ENCODE measurements at places on chromosomes 1 and 21. TPM values are rescaled to one million over a fixed set of nuclear protein-coding genes. Genes with fewer than 3 reads are reported as not detected.

RGSL1 gene
- polyA plus RNA-seq = not detected

- H3K4me3 ChIP-seq = no peak overlapping the region
- no peaks in the 10 kb centered on the region for H3K4me1 ChIP-seq
- H3K27me3 ChIP-seq = no peaks in the 10 kb centered on the region
- H3K36me3 ChIP-seq = no peaks in the 10 kb centered on the region
Measured at GRCh38 chr1:204343802-204344201, 15.9 kb downstream of the PLEKHA6 start.

DNA sequence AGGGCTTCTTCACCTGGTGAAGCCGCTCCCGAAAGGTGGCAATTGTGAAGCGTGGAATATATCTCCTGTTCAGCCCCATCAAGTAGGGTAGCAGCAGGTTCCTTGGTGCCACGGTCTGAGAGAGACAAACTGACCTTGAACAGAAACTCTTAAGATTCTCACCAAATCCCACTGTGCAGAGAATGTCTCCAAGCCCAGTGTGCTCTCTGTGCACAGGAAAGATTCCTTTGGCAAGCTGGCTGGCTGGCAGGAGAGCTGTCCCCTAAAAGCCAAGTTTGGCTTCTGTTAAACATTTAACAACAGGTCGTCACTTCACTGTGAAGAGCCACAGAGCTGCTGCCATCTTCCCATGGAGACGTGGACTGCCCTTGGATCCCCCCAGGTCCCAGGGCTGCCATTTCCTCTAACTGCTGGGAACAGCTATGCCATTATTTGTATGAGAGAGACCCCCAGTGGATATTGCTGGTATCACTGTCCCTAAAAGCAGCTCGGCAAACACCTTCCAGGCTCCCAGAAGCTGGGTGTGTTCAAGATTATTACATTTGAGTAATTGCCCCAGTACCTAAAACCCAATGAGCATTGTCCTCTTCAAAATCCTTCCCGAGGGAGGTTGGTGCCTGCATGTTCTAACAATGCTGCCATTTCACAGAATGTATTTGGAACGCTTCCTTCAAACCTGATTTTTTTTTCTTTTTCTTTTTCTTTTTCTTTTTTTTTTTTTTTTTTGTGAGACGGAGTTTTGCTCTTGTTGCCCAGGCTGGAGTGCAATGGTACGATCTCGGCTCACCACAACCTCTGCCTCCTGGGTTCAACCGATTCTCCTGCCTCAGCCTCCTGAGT, 71.8 kb downstream of the CD58 start:
- H3K27me3 ChIP-seq = no peaks in the 10 kb centered on the region
- H3K4me1 ChIP-seq = peaks cover 16% of the 10 kb centered on the region
- H3K36me3 ChIP-seq = no peaks in the 10 kb centered on the region
- DNase-seq = peak; percentile 65

GRCh38 chr1:59194621-59195020, 102.3 kb upstream of the FGGY start:
- no peaks in the 10 kb centered on the region for H3K36me3 ChIP-seq
- H3K27me3 ChIP-seq = no peaks in the 10 kb centered on the region
- DNase-seq = no peak

DNA sequence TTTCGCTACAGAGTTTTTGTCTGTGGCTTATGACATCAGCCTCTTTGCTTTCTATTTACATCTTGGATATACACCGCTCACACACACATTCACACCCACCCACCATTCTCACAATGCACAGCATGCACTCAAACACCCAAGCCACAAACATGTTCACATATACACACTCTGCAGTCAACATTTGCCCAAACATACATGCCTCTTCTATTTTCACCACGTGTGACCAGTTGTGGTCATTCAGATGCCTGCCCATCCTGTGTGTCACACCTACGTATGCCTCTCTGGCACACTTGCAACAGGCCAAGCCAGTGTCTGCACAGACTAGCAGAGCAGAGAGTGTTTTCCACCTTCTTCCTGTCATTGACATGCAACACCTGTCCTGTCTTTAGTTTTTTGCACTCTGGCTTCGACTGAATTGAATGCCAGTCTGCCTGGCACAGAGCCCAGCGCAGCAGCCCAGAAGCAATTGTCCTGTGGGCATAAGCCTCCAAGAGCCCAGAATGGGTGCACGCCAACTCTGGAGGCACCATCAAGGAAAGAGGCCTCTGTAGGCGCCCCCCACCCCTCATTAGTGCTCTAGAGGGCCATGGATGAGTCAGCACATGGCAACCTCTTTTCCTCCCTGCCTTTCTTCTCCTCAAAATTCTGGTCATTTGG, 37.7 kb upstream of the LRRN2 start:
- no peaks in the 10 kb centered on the region for H3K36me3 ChIP-seq
- H3K27me3 ChIP-seq = peaks cover 6% of the 10 kb centered on the region
- no peak overlapping the region for H3K4me3 ChIP-seq
- no peak for DNase-seq

DNA sequence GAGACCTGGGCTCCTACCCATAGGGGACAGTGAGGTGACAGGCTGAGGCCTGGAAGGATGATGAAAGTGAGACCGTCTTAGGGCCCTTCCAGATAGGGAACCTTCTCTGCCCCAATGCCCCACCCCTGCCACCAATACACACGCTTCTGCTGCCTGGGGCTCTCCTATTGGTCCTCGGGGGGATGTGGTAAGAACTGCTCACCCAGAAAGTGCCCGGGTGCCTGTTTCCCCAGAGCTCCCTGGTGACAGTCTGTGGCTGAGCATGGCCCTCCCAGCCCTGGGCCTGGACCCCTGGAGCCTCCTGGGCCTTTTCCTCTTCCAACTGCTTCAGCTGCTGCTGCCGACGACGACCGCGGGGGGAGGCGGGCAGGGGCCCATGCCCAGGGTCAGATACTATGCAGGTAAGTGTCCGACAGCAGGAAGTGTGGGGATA, 948 bp downstream of the SEMA4A start:
- peak; percentile 92 for DNase-seq
- peaks cover 89% of the 10 kb centered on the region for H3K4me1 ChIP-seq
- H3K4me3 ChIP-seq = peak overlapping the region; percentile 54
- no peaks in the 10 kb centered on the region for H3K36me3 ChIP-seq
- no peaks in the 10 kb centered on the region for H3K27me3 ChIP-seq

DNA sequence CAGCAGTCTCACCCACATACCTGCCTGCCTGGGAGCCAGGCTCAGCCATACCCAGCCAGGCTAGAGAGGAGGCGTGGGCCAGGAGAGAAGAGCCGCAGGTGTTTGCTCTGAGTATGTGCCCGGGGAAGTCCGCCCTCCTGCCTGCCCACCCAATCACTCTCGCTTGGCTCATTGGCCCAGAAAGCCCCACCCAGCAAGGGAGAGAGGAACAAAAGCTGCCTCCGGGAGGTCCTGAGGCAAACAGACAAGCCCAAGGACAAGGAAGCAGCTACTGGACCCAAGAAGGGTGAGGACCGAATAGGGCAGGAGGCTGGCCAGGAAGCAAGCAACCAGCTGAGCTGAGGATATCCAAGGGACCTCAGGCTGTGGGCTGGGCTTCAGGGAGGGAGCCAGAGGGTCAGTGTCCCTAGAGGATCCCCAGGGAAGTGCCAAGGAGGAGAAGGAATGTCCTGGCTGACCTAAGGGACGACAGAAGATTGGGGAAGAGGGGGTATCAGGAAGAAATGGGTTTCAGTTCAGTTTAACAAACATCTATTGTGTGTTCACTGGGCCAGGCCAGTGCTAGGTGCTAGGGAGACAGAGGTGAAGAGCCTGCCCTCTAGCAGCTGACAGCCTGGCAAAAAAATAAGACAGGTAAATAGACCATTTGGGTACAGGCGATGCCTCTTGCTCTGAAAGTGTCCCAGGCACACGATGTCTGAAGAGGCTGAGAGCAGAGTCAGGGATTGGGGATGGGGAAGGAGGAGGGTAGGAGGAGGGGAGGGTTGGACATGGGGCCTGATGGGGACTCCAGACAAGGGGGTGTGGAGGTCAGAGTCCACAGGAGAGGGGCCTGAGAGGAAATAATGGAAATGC, at the start of gene GJB4:
TSS of gene GJB4 (plus strand) at position 238 of the 855 bp plus-strand sequence. CDS start 1,515 bp downstream, outside the sequence.
- DNase-seq = no peak
- H3K27me3 ChIP-seq = no peaks in the 10 kb centered on the region
- no peak within 1 kb of the TSS for H3K27ac ChIP-seq
- no peaks in the 10 kb centered on the region for H3K4me1 ChIP-seq
- no peak within 1 kb of the TSS for H3K4me3 ChIP-seq
